Amniotic epithelial cell (primary cell): ENCODE measurements at places on chromosomes 4 and X.

- no peak for DNase-seq
Observed at GRCh38 chr4:20172070-20172760, 79.5 kb upstream of the SLIT2 start.

DNA sequence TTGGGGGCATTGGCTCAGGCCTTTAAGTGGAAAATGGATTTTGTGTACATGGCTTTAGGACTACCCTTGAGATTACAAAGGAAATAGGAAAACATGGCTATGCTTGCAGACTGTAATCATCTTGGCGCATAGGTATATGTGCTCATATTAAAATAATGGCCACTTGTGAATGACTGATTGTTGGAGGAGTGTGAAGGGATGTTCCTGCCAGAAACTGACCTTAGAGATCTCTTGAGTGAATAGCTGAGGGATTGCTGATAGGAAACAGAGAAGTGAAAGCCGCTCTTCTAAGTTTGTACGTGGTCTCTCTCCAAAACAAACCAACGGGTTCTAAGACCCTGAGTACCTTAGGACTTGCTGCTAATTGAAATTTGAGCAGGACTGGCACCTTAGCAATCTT, 186.0 kb downstream of the MGST2 start:
- DNase-seq: no peak

DNA sequence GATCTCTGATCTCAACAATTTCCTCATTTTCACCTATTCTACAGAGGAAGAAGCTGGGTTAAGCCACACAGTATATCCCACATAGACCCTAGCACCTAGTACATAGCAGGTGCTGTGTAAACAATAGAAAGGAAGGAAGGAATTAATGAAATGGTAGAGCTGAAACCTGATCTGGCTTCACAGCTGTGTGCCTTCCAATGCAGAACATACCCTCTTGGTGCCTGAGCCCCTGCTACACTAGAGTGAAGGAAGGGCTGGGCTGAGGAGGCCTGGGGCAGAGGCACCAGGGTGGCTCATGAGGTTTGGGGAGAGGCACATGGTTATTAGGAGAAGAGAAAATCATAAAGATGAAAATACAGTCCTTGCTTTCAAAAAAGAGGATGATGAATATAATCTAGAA, 21.3 kb downstream of the LRRC66 start:
- DNase-seq: no peak

- DNase-seq: no peak
Observed at GRCh38 chr4:153469031-153469430, 2.9 kb downstream of the TMEM131L start.

GRCh38 chr4:114081783-114082182, 102.3 kb upstream of the ARSJ start:
- no peak for DNase-seq
